ENCODE measurements at places on chromosomes 5 and 9. TPM values are rescaled to one million over a fixed set of nuclear protein-coding genes. Genes with fewer than 3 reads are reported as not detected.
A peak's percentile ranks its signal among the peaks of the same experiment; 100 is the strongest.

Gene SLC36A2
- total RNA-seq = not detected

Gene PDE4D
- total RNA-seq = 42.2 TPM

Gene RRAGA
- 84.2 TPM for total RNA-seq

Gene FOXD4L6
- not detected for total RNA-seq

Gene SLC34A1
- not detected for total RNA-seq

Gene MYOT
- not detected for total RNA-seq

Gene ZNF79
- total RNA-seq = 9.0 TPM

Gene ZNF483
- total RNA-seq = 4.4 TPM

- H3K4me3 ChIP-seq = no peak overlapping the region
- peaks cover 5% of the 10 kb centered on the region for H3K4me1 ChIP-seq
- DNase-seq = no peak
- no peak overlapping the region for H3K27ac ChIP-seq
- no peaks in the 10 kb centered on the region for H3K27me3 ChIP-seq
- H3K36me3 ChIP-seq = no peaks in the 10 kb centered on the region
Measured at GRCh38 chr9:124299515-124300090, 41.9 kb downstream of the NEK6 start.

- peak overlapping the region; percentile 65 for H3K27ac ChIP-seq
- no peak for DNase-seq
- H3K4me3 ChIP-seq = no peak overlapping the region
- peaks cover 5% of the 10 kb centered on the region for H3K4me1 ChIP-seq
Measured at GRCh38 chr5:125140220-125140619, 393.8 kb upstream of the ZNF608 start.

DNA sequence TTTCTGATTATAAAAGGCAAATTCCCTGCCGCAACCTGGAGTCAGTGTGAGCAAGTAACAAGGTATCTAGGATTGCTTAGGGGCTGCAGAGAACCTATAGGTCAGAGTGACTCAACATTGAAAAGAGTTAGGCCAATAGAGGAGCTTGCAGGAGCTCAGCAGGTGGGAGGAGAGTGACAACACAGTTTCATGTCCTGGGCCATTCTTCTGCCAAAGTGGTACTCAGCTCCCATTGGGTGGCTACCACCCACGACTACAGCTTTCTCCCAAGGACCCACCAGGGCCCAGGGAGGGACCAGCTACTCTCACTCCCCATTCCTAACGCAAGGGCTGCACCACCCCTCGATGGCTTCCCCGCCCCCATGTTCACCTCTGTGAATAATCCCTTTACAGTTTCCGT is 86.7 kb upstream of the SPATA31C2 start:
- H3K36me3 ChIP-seq = no peaks in the 10 kb centered on the region
- DNase-seq = no peak
- no peaks in the 10 kb centered on the region for H3K4me1 ChIP-seq
- H3K4me3 ChIP-seq = no peak overlapping the region
- H3K27me3 ChIP-seq = no peaks in the 10 kb centered on the region
- H3K27ac ChIP-seq = no peak overlapping the region

DNA sequence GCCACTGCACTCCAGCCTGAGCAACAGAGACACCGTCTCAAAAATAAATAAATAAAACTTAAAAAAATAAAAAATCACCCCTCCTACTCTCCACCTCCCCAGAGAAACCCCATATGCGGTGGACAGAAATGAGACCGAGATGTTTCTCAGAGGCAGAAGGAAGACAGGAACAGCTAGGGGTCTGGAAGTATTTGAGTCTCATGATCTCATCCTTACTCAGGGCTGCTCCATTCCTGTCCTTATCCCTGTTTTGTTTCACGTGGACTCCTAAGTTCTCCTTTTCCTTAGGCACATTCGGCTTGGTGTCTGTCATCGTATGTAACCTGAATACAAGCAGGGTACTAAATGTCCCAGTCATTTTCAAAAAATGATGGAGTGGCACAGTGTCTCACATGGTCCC is 76.1 kb downstream of the C9orf50 start:
- no peaks in the 10 kb centered on the region for H3K27me3 ChIP-seq
- peaks cover 7% of the 10 kb centered on the region for H3K4me1 ChIP-seq
- no peak for DNase-seq
- no peak overlapping the region for H3K27ac ChIP-seq
- H3K4me3 ChIP-seq = no peak overlapping the region

DNA sequence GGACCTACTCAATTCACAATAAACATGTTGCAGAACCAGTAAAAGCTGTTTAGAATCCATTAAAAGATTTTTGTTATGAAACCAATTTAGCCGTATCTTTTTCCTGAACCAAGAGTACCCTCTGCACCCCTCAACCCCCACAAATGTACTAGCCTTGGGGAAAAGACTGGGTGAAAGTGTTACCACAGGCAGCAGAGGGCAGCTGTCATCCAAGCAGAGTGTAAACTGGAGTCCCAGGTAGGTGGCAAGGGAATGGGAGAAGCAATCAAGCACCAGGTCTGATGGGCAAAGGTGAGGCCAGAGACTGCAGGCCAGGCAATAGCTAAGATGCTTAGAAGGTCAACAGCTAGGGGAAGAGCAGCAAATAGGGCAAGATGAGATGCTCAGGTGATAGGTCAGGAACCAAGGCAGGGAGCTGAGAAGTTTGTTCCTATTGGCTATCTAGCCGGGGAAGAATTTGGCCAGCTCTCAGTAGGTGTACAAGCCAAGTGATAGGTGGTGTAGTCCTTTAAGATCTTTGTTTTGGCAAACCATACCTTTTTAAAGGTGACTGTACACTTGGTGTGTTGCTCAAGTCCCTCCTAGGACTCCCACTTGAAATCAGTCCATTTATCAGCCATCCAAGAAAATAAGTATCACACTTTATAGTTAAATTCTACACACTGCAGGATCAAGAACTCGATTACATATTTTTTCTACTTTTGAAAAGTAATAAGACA is 77.8 kb upstream of the CCDC112 start:
- no peaks in the 10 kb centered on the region for H3K4me1 ChIP-seq
- no peaks in the 10 kb centered on the region for H3K27me3 ChIP-seq
- no peaks in the 10 kb centered on the region for H3K36me3 ChIP-seq
- no peak overlapping the region for H3K27ac ChIP-seq
- no peak overlapping the region for H3K4me3 ChIP-seq
- no peak for DNase-seq

- no peaks in the 10 kb centered on the region for H3K27me3 ChIP-seq
- no peak overlapping the region for H3K4me3 ChIP-seq
- no peak for DNase-seq
- H3K4me1 ChIP-seq = peaks cover 3% of the 10 kb centered on the region
- H3K36me3 ChIP-seq = no peaks in the 10 kb centered on the region
Measured at GRCh38 chr5:133703935-133704334, 91.6 kb upstream of the FSTL4 start.

DNA sequence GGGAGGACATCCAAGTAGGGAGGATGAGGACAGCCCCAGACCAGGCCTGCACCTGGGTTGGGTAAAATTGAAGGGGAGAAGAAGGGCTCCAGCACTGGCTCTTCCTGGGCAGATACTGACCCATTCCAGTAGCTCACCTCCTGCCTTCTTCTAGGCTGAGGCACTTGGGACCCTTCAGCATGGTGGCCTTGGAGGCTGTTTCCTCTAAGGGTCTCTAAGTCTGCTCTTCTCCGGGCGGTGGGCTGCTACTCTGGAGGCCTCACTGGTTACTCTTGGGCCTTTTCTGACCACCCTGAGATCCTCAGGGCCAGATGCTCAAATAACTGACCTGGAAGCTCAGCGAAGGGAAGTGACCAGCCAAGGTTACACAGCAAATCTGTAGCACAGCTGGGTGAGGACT is 2.8 kb upstream of the TIFAB start:
- H3K27ac ChIP-seq = no peak overlapping the region
- H3K36me3 ChIP-seq = no peaks in the 10 kb centered on the region
- H3K4me1 ChIP-seq = no peaks in the 10 kb centered on the region
- no peaks in the 10 kb centered on the region for H3K27me3 ChIP-seq
- DNase-seq = no peak

- no peak overlapping the region for H3K27ac ChIP-seq
- H3K4me1 ChIP-seq = no peaks in the 10 kb centered on the region
- H3K4me3 ChIP-seq = no peak overlapping the region
- DNase-seq = no peak
- H3K27me3 ChIP-seq = no peaks in the 10 kb centered on the region
Measured at GRCh38 chr5:63726496-63726895, 235.7 kb downstream of the HTR1A start.
